Hepatocyte (in vitro differentiated cells): ENCODE measurements at places on chromosomes 4 and X.

GRCh38 chr4:126965877-126966276 is 666.9 kb upstream of the INTU start:
- DNase-seq, result no peak

- DNase-seq, result no peak
Observed at GRCh38 chrX:48683411-48683982, at the start of gene WAS. Gene WAS, plus strand, starts transcription at chrX:48683799. Its CDS starts 55 bp downstream, at chrX:48683854.

DNA sequence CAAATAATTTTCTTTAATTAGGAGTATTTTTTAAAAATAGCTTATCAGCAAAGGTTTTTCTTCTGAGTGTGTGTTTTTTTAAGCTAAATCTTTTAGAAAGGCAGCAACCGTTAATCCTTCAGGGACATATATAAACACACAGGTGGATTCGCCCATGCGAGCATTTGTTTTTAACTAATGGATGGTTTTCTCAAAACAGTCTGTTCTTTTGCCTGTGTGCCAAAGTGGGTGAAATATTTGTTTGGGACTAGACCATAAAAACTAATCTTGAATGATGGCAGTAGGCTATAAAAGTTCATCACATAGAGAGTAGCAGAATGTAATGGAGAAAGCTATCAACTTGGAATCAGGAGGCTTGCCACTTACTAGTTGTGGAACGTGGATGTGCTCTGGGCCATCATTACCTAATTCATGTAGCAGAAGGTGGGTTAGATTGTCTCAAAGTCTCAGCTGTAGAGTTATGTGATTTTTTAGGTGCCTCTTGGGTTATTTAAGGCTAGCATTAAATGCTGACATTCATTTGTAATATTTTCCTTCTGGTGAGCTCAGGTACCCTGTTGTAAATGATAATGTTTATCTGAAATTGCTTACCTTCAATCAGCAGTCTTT is 7.4 kb upstream of the TAPT1 start:
- DNase-seq, result no peak

- DNase-seq, result no peak
Observed at GRCh38 chrX:155115174-155115819, 44.0 kb downstream of the BRCC3 start.

DNA sequence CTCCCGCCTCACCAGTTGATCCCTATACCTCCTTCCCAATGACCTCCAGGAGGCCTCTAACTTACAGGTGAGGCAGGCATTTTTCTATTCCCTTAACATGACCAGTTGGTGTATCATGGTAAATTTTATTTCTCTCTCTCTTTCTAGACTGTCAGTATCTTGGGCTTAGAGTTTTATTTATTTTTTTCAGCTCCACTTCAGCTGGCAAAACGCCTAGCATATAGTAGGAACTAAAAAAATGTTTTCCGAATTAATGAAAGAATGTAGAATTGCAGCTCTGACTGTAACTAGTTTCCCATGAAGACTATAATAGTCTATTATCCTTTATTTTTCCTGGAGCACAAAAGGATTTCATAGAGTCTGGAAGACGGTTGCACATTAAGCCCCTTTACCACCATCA is 84.8 kb downstream of the PDE5A start:
- no peak for DNase-seq

- DNase-seq, result peak; percentile 30
Observed at GRCh38 chr4:89222170-89222569, 85.4 kb downstream of the GPRIN3 start.

GRCh38 chrX:153445106-153445855 is 575 bp downstream of the TREX2 start:
- no peak for DNase-seq

- DNase-seq, result no peak
Observed at GRCh38 chrX:95728446-95728845, 956.2 kb upstream of the DIAPH2 start.

DNA sequence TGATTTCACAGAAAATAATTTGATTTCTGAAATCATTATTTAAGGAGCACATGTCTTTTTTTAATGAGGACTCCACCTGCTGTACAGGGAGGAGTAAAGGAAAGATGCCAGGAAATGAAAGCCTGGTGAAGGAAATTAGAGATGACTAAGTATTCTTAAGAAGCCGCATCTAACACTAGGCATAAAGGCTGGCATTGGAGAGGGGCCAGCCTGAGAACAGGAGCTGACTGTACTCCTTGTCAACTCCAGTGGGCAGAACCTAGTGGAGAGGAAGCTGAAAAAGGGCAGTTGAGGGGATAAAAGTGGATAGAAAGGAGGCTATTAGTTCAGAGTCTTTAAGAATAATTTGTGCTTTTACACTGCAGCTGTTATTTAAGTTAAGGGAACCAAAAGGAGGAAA is 393.0 kb downstream of the PPP1R2C start:
- DNase-seq, result no peak

DNA sequence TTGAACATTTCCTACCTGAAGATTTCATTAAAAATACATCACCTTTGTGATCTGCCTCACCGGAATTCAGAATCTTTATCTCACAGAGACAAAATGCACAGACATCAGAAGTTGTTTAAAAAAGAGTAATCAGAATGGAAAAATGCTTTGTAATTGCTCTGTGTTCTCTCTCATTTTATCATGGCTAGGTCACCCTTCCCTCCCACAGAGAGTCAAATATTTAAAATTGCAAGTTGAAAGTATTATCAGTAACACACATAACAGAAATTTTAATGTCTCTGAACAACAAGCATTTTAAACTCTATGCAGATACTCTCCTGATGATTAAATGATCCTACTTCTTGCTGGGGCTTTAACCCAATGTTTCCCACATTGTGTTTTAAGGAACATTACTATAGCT is 362.0 kb downstream of the CBLL2 start:
- no peak for DNase-seq

- DNase-seq, result no peak
Observed at GRCh38 chr4:139770361-139770760, 104.7 kb downstream of the MGST2 start.

DNA sequence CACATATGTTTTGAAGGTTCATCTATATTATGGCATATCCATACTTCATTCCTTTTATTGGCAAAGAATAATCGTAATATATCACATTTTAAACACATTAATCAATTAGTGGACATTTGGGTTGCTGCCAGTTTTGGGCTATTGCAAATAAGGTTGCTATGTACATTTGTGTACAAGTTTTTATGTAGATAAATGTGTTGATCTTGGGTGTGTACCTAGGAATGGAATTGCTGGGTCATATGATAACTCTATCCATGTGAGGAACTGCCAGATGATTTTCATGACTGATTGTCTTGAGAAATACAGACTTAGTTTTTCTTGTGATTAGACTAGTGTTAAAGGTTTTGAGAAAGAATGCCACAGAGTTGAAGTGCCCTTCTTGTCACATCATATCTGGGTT is 99.2 kb upstream of the RAB40AL start:
- no peak for DNase-seq

DNA sequence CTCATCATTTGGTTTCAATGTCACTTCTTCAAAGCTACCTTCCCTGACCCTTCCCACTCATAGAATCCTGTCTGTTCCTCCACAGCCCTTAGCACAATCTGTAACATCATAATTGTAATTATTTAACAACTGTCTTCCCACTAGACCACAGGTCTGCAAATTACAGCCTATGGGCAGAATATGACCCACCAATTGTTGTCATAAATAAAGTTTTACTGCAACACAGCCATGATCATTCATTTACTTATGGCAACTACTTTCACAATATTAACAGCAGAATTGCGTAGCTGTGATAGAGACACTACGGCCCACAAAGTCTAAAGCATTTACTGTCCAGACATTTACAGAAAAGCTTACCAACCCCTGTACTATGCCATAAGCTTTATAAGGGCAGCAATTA is 15.9 kb downstream of the USP46 start:
- no peak for DNase-seq

GRCh38 chr4:124903995-124904722 is 191.6 kb upstream of the ANKRD50 start:
- peak; percentile 26 for DNase-seq

- DNase-seq, result no peak
Observed at GRCh38 chrX:53031380-53031779, 17.2 kb upstream of the GPR173 start.

DNA sequence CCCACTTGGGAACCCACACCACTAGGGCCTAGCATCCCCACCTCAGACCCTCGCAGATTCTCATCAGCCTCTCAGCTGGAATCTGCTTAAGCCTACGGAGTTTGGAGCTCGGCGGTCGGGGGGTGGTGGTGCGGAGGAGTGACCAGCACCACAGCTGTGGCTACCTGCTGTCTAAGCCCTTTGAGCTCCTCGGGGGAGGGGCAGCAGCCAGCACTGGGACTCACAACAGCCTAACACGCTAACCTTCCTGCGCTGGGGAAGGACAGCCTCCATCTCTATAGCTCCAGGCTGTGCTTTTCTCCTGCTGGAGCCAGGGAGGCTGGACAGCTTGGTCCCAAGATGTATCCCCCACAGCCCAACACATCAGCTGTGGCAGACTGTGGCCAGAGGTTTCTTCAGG is 281.5 kb downstream of the USP46 start:
- no peak for DNase-seq

GRCh38 chr4:13524504-13525243 is 19.6 kb downstream of the NKX3-2 start:
- DNase-seq, result no peak

DNA sequence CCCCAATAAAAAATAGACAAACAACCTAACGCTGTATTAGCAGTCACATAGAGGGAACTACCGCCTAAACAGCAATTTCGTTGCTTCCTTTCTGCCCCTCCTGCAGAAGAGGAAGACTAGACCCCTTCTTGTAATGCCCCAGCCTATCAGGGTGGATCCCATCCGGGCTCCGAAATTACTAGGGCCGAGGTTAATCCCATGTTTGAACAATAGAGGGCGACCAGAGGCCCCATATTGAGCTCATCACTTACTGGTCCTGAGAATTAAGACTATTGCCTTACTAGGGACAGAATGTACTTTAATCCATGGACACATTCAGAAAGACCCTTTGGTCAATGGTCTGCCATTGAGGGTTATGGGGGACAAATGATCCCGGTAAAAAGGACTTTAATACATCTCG is 11.8 kb upstream of the ZNF630 start:
- DNase-seq, result peak; percentile 53

- peak; percentile 12 for DNase-seq
Observed at GRCh38 chr4:73308286-73308685, 49.7 kb upstream of the ANKRD17 start.

- no peak for DNase-seq
Observed at GRCh38 chr4:101660607-101661006, 129.9 kb upstream of the BANK1 start.

DNA sequence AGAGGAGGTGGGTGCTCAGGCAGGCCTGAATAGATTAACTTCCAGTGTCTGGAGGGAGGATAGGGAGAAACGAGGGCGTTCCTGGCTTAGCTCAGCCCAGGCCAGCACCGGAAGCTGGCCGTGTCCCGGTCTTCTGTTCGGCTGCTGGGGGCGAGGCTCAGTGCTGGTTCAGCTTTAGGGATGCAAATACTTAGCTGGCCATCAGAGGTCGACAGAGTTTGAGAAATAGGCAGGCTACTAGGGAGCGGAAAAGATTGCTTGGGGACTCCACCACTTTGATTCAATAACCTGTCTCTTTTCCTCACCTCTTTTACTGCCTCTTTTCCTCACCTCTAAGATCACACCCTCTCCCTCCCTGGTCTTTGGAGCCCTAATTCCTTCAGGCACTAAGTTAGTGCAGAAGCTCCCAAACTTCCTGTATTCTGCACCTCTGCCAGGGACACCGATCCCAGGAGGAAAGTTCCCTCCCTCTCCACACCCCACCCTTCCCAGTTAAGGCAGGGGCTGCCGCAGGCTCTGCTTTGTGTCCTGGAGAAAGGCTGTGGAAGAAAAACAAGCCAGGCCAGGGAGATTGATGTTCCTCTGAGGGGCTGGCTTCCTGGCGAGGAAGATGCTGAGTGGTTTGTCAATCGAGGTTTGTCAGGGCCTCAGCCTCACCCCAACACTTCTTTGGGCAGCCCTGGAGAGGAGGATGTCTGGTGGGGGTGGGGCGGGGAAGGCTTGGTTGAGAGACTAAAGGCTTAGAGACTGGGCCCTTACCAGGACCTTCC is 6.0 kb upstream of the EFNB1 start:
- DNase-seq, result peak; percentile 73

DNA sequence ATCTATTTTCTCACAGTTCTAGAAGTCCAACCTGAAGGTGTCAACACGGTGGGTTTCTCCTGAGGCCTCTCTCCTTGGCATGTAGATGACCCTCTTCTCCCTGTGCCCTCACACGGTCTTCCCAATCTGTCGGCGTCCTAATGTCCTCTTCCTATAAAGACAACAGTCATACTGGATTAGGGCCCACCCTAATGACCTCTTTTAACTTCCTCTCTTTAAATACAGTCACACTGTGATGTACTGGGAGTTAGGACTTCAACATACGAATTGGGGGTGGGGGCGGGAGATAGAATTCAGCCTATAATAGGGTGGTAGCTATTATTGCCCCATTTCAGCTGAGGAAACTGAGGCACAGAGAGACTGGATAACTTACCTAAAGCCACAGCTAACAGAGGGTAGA is 70.2 kb downstream of the SMIM20 start:
- DNase-seq, result no peak

- DNase-seq, result no peak
Observed at GRCh38 chr4:22196551-22196950, 248.0 kb upstream of the KCNIP4 start.

- DNase-seq, result no peak
Observed at GRCh38 chr4:159106636-159107035, 3.8 kb downstream of the RAPGEF2 start.

- no peak for DNase-seq
Observed at GRCh38 chrX:154718616-154719015, 32.3 kb downstream of the GAB3 start.
